GF-D8 (cell line): ENCODE measurements at places on chromosomes 1 and 21.

DNA sequence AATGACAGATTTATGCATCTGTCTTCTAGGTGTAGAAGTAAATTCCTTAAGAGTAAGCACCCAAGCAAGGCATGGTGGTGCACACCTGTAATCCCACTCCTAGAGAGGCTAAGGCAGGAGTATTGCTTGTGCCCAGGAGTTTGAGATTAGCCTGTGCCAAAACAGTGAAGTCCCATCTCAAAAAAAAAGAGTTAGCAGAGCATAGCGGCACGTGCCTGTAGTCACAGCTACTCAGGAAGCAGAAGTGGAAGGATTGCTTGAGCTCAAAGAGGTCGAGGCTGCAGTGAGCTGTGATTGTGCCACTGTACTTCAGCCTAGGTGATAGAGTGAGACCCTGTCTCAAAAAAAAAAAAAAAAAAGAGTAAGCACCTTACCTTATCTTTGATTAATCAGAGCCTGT lies 15.1 kb upstream of the TIPRL start:
- no peak for DNase-seq

DNA sequence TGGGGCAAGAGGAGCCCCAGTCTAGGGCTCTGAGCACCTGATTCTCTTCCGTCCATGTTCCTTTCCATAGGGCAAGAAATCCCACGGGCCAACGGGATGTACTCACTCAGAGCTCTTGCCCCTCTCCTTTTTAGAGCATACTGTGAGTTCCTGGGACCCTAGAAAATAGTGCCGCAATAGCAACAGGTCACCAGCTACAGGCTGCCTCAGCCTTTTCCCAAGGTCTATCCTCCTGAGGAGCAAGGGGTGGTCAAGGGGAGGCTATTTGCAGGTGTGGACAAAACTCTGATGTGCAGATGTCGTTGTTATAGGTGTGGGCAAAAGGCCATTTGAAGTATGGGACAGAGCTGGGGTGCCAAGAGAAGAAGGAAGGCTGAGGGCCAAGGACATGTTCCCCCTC lies 1.6 kb upstream of the QSOX1 start:
- DNase-seq = no peak

- no peak for DNase-seq
Measured at GRCh38 chr1:222252788-222253187, 295.1 kb downstream of the HHIPL2 start.

- DNase-seq = no peak
Measured at GRCh38 chr1:226722240-226722900, 16.7 kb downstream of the ITPKB start.

DNA sequence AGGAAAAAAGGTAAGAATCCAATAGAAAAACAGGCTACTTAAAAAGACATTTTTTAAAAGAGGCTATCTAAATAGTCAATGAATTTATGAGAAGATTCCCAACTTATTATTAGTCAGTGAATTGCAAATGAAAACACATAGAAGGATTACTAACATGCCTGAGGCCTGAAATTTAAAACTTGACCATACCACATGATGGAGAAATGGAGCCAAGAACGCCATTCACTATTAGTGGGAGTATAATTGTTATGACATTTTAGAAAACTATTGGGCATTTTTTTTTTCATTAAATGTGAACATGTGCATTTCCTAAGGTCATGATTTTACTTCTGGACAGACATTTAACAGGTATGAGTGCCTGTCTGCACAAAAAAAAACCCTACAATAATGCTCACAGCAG lies 24.8 kb upstream of the OR2B11 start:
- no peak for DNase-seq

DNA sequence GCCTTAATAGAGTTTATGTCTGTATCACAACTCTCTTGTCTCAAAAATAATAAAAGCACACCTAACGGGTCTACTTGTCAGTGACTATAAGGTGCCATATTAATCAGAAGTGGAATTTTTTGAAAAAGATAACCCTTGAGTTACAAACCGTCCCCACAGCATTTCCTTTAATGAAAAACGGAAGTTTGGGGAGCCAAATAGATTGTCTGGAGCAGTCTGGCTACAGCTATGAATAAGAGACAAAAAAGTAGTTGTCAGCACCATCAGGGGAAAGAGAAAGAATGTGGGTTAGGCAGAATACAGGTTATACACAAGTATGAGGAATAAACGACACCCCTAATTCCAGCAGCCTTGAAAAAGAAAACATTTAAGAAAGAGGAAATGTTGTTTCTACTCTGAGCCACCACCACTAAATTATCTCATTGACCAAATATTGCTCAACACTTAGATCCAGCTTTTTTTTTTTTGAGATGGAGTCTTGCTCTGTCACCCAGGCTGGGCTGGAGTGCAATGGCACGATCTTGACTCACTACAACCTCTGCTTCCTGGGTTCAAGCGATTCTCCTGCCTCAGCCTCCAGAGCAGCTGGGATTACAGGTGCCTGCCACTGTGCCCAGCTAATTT lies 29.4 kb upstream of the USP24 start:
- DNase-seq = peak; percentile 35

GRCh38 chr21:25501996-25502665 lies 105.2 kb downstream of the MRPL39 start:
- DNase-seq = peak; percentile 90
